H1 (cell line): ENCODE measurements at places on chromosomes 5 and 9. TPM values are rescaled to one million over a fixed set of nuclear protein-coding genes. Genes with fewer than 3 reads are reported as not detected.

DNA sequence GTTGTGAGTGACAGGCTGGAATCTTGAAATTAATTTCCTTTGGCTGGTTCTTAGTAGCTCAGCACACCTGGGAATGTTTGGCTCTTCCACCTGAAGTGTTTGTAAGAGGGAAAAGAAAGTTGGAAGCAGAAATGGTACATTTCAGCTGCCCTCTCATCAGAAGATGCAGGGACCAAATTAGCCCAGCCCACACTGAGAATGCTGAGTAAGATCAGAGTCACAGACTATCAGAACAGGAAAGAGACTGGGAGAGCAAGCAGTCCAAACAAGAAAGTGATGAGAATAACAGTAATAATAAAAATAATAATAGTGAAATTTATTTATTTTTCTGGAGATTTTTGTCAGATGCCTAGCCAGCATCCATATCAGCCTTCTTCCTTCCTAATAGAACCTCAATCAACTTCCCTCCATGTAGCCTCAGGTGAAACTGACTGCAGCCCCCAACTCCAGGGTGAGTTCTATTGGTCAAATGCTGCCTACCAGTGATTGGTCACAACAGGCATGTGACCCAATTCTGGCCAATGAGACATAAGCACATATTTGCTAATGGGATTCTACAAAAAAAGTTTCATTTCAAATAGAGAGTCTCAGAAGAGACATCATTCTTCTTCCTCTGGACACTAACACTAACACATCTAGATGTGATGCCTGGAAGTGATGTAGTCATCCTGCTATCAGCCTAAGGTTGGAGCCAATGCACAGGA is 31.2 kb upstream of the ADRA1B start:
- DNase-seq: no peak

SCGB3A2 gene
- total RNA-seq: 63.6 and 74.3 TPM in 2 replicates

PRELID1 gene
- total RNA-seq: 272 and 279 TPM in 2 replicates

GRCh38 chr9:134146774-134147493 is 11.1 kb downstream of the WDR5 start:
- no peak for DNase-seq

- DNase-seq: no peak
Measured at GRCh38 chr5:74063346-74063745, 437.4 kb downstream of the ARHGEF28 start.

GRCh38 chr5:171667341-171668096 is 118.1 kb upstream of the SMIM23 start:
- peak; percentile 82 for DNase-seq

DNA sequence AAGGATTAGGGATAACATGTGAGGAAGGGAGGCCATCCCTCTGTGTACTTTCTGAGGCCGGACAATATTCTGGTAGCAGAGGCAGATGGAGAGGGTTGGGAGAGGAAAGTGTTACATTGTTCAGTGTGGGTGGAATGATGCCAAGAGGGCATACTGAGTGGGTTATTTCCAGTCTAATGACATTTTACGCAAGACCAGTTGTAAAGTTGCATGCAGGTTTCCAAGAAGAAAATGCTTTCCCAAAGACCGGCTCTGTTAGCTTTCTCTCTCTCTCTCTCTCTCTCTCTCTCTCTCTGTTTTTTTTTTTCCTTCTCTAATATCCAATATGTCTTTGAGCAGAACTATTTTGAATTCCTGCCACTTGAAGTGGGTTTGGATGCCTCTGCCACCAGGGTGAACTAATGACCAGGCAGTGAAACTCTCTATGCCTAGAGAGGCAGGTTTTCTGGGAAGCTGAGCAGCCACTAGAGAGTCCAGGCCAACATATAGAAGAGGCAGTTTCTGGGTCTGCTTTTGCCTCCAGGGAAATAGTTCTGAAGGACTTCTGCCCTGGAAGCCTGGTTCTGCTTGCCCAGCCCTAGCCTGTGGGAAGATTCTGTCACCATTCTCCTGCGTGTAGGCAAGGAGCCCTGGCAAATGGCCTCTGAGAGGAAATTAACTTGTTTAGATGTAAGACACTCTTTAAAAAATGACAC is 24.4 kb upstream of the ZNF366 start:
- no peak for DNase-seq

- no peak for DNase-seq
Measured at GRCh38 chr9:89036383-89036782, 45.1 kb downstream of the S1PR3 start.

DNA sequence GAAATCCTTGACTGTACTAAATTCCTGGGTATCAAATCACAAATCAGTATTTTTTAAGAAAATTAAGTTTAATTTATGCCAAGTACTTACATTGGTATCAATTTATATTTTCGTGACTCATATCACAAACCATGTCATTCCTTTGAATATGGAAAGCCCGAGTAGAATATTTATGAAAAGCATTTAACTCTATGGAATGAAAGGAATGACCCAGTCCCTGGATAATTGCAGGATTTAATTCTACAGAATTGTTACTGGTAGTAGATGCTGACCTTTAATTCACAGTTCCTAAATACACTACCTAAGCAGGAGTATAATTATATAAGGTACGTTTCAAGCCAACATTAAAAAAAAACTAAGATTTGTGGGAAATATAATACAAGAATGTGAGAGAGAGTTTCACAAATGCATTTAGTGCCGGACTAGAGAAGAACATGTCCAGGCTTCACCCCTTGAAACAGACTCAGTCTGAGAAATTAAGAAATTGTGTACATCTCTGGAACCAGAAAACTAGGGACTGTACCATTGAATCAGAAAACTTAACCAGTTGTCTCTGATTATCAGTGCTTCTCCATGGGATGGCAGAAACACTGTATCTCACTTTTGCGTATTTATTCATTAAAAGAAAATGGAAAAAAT is 28.5 kb upstream of the PLPPR1 start:
- DNase-seq: no peak

GRCh38 chr5:135329913-135330797 is 68.9 kb downstream of the MACROH2A1 start:
- no peak for DNase-seq

GRCh38 chr9:87973730-87974292 is 522 bp downstream of the CDK20 start:
- DNase-seq: peak; percentile 54

TAF11L5 gene
- not detected in 2 replicates for total RNA-seq

ARID3C gene
- total RNA-seq: not detected in 2 replicates

- no peak for DNase-seq
Measured at GRCh38 chr5:12320331-12320730, 416.1 kb upstream of the CTNND2 start.
